Stimulated activated CD4-positive, alpha-beta T cell treated with anti-CD3 and anti-CD28 coated beads, Interleukin-1b, Interleukin-23, amount 100 ng/mL, for 1 hour (primary cell): ENCODE measurements at places on chromosomes 2 and 18.

- DNase-seq = no peak
These were observed 39.5 kb upstream of the RTN4 start for GRCh38 chr2:55089726-55090125.

GRCh38 chr18:58695772-58696171, 24.5 kb downstream of the MALT1 start:
- DNase-seq = no peak

GRCh38 chr2:35228584-35228983, 1127.0 kb upstream of the CRIM1 start:
- DNase-seq = no peak

- no peak for DNase-seq
These were observed 589.0 kb upstream of the ACVR2A start for GRCh38 chr2:147255812-147256211.

DNA sequence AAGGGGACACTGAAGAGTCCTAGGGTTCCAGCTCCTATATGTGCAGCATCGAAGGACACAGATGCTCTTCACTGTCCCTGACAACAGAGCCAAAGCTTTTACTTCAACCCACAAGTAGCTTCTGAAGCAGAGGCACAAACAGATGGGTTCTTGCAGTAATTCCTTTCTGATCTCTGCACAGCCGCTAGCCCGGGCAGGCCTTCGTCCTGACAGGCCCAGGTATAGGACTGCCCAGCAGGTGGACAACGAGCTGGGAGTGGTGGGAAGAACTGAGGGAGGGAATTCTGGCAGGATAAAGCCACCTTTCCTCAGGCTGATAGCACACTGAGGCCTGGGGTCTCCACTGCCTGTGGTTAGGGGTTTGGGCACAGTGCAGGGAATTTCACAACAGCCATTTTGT, 94.8 kb downstream of the RHOB start:
- no peak for DNase-seq

GRCh38 chr2:175844169-175844568, 157.9 kb downstream of the LNPK start:
- no peak for DNase-seq

DNA sequence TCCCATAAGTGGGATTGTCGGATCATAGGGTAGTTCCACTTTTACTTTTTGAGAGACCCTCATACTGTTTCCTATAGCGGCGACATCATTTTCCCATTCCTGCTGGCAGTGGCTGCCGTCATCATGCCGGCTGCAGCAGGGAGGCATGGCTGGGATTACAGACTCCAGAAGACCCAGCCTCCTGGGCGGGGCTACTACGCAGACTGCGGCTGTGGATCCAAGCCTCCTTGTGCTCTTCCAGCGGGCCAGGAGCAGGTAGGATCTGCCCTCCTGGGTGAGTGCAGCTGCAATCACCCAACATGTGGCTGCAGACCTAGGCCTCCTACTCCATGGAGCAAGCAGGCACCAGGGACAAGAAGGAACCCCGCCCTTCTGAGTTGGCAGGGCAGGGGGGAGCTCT, 359.2 kb downstream of the GALR1 start:
- DNase-seq = no peak

DNA sequence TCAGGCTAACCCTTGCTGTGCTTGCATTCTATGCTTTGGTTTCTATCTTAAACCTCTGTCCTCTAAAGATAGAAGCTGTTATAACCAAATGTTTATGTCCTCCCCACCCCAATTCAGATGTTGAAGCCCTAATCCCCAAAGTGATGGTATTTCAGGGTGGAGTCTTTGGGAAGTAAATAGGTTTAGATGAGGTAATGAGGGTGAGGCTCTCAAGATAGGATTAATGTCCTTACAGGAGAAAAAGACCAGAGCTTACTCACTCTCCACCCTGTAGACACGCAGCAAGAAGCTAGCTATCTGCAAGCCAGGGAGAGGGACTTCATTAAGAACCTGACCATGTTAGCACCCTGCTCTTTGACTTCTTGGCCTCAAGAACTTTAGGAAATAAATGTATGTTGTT, 362.5 kb downstream of the ERBB4 start:
- no peak for DNase-seq

DNA sequence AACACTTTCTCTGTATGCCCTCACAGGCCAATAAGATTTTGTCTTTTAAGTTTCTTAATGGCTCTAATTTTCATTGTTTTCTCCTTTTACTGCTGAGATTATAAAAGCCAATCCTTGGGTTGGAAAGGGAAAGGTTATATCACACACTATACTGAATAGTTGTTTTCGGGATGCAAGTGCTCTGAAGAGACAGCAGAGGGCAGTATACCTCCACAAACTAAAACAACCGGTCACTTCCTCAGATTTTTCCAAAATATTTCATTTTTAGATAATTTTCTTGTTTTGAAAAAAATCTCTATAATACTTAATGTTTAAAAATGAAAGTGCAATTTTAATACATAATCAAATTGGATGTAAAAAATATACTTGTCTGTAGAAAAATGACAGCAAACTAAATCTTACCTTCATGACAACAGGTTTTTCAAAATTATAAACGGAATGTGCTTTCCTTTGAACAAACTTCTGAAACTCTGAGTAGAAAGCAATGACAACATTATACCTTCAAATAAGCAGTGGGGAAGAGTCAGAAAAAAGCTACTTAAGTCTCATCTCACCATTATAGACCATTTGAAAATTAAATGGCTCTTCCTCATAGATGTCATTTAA, 82.7 kb downstream of the ORC4 start:
- no peak for DNase-seq

GRCh38 chr18:22349317-22349898, 68.3 kb downstream of the CTAGE1 start:
- no peak for DNase-seq

- no peak for DNase-seq
These were observed 125.1 kb upstream of the ITGA4 start for GRCh38 chr2:181332044-181332605.

DNA sequence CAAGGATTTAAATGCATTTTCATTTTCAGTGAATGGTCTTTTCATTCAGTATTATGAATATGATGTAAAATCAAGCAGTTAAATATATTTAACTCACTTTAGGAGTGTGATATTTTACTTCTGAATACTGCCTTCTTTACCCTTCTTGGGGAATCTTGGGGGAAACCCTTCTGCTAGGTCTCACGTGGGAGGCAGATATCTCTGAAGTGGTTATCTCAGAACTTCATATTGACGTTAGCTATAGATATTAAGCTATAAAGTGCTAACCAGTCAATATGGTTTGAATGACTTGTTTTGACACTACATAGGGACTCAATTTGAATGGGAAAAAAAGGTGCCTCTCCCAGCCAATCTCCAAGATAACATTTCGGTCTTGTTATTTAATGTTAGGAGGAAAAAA, 9.8 kb downstream of the REL start:
- DNase-seq = no peak

GRCh38 chr2:15556311-15556930, 4.7 kb downstream of the NBAS start:
- no peak for DNase-seq

GRCh38 chr18:37481072-37481471, 84.5 kb downstream of the CELF4 start:
- no peak for DNase-seq

DNA sequence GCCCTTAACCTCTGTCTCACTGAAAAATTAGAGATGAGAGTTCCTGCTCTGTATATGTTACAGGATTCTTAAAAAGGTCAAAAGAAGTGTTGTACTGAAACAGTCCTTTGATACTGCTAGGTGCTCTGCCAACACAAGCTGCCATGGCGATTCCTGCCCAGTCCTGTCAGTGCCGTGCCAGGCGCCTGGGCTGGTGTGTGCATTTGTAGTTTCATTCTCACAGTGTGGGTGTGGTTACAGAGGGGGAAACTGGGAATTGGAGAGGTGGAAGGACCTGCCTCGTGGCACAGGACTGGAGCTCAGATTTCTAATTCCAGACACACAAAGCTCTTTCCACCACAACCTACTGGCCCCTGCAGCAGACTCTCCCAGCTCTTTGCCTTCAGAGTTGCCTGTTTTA, 122.3 kb upstream of the RAB6C start:
- DNase-seq = no peak

DNA sequence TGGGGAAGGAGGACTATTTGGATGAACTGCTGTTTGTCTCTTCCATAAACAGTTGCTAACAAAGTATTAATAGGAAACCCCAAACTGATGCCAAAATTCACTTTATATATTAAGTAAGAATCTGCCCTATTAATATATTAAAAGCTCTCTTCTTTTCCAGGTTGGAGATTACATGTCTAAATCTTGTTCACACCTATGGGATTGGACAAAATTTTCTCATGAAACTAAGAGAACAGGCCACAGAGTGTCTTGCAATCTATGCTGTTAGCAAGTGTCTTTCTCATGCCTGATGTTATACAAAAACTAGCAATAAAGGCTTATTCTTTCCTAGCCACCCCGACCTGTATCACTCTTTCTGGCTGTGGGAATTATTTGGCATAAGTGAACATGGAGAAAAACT, 18.3 kb downstream of the ZEB2 start:
- DNase-seq = no peak

DNA sequence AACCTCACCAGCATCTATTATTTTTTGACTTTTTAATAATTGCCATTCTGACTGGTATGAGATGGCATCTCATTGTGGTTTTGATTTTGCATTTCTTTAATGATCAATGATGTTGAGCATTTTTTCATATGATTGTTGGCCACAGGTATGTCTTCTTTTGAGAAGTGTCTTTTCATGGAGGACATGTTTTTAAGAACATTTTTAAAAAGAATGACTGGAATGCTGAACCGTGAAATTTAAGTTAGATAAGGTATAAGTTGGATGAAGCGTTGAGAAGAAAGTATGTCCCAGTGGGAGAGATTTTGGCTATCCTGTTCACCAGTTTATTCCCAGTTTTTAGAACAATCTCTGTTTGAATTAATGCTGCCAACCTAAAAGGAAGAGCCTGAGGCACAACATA, 365.9 kb downstream of the CELF4 start:
- no peak for DNase-seq

DNA sequence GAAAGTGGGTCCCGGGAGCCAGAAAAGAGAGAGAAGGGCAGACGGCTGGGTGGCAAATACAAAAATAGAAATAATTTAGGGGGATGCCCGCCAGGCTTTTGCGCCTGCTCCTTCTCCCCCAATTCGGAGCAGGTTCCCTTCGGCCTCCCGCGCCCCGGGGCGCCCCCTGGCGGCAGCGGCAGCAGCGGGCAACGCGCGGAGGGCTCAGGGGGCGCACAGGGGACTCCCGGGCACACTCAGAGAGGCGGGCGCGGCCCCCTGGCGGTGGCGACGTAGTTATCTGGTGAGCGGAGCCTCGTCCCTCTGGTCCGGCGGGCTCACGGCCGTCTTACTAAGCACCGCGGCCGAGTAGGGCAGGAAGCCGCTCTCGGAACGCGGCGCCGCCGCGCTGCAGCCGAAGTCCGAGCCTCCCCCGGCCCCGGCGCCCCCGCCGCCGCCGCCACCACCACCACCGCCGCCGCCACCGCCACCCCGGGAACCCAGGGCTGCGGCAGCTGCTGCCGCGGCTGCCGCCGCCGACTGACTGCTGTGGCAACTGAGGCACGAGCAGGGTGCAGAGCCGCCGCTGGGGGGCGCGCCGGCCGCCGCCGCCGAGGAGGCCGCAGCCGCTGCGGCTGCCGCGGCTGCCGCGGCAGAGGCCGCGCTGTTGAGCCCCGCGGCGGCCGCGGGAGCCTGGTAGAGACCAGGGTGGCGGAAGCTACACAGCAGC, 3.8 kb downstream of the EVX2 start:
- no peak for DNase-seq
